Hematopoietic multipotent progenitor cell treated with erythropoietin and hydrocortisone succinate and interleukin-3 and kit ligand, for 15 days (in vitro differentiated cells): ENCODE measurements at places on chromosomes 4 and X.
A peak's percentile ranks its signal among the peaks of the same experiment; 100 is the strongest.

DNA sequence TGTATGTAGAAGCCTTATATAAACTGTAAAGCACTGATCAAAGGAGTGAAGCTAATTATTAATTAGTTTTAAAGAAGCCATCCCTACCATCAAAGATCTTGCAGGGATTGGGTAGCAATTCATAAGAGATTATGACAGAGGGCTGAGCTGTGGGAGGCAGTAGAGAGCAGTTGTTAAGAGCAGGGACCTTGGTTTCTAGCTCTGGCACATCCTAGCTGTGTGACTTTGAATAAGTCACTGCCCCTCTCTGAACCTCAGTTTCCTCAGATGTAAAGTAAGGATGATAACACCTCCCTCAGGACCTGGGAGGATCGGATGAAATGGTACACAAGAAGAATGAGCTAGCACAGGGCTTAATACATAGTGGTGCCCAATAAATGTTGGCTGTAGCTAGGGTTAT lies 45.4 kb downstream of the APLN start:
- DNase-seq, result no peak

- DNase-seq, result no peak
These were observed 22.1 kb upstream of the CEP135 start for GRCh38 chr4:55926610-55927009.

GRCh38 chr4:138537731-138538490 lies 295.8 kb upstream of the SLC7A11 start:
- no peak for DNase-seq

GRCh38 chrX:129877401-129877800 lies 28.6 kb upstream of the UTP14A start:
- no peak for DNase-seq

DNA sequence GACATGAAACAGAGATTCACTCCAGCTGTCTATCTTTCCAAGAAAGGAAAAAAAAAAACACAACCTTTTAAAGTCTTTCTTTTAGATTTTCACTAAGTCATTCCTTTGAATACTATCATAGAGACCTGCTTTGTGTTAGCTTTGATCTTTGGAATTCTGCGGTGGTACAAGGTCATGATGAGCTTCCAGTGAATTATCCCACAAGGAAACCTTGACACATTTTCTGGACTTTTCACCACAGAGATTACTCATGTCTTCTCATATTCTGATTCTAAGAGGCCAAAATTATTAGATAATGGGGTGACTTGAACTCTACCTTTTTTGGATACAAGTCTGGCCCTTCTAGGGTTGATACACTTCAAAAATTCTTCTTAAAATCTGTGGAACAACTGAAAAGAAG lies 201.6 kb downstream of the PACRGL start:
- no peak for DNase-seq

- DNase-seq, result no peak
These were observed 24.7 kb downstream of the TMEM47 start for GRCh38 chrX:34632384-34632783.

GRCh38 chr4:116598980-116599789 lies 486.2 kb downstream of the TRAM1L1 start:
- no peak for DNase-seq

DNA sequence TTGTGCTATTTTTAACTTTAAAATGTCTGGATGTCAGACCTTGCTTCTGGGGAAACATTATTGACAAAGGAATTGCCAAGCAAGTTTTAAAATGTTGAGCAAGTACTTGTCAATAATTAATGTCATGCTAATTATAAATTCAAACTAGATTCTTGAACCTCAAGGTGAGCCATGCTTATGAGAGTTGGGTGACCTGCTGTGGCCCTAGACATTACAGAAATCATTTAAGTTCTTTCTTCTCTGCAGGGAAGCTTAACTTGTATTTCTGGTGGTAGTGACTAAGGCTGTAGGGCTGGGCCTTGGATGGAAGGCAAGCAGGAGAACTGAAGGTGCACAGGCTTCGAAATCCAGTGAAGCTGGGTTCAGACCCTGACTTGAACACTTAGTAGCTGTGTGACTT lies 14.8 kb upstream of the UCHL1 start:
- no peak for DNase-seq

- no peak for DNase-seq
These were observed 2315.7 kb upstream of the TENM3 start for GRCh38 chr4:179927473-179927872.

- DNase-seq, result peak; percentile 9
These were observed 36.5 kb downstream of the ERVMER34-1 start for GRCh38 chr4:52714597-52715254.

- no peak for DNase-seq
These were observed 2295.4 kb downstream of the ARAP2 start for GRCh38 chr4:33948921-33949320.
